Stimulated activated CD4-positive, alpha-beta T cell treated with anti-CD3 and anti-CD28 coated beads, Interleukin-1b, Interleukin-23, amount 100 ng/mL, for 1 hour (primary cell): ENCODE measurements at places on chromosomes 6 and 20.
A peak's percentile ranks its signal among the peaks of the same experiment; 100 is the strongest.

GRCh38 chr6:54847799-54848597, 1.4 kb downstream of the FAM83B start:
- DNase-seq, result no peak

DNA sequence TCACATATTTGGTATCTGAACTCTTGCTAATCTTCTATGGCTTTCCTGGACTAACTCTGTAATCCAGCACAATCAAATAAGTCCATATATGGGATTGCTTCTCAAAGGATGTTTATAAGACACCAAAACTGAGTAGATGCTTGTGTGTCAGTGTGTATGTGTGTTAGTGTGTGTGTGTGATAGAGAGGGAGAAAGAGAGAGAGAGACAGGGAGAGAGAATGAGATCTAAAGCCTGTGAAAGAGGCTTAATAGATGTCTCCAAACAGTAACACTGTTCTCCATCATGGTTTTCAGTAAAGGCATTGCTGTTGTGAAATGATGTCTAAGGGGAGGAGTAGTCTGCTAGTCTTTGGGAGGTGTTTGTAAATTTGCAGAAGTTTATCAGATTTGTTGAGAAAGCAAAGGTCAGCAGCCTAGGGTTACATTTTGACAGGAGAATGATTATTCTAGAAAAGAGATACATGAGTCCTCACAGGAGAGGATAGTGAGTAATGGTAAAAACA, 73.9 kb upstream of the MLIP start:
- DNase-seq, result no peak

DNA sequence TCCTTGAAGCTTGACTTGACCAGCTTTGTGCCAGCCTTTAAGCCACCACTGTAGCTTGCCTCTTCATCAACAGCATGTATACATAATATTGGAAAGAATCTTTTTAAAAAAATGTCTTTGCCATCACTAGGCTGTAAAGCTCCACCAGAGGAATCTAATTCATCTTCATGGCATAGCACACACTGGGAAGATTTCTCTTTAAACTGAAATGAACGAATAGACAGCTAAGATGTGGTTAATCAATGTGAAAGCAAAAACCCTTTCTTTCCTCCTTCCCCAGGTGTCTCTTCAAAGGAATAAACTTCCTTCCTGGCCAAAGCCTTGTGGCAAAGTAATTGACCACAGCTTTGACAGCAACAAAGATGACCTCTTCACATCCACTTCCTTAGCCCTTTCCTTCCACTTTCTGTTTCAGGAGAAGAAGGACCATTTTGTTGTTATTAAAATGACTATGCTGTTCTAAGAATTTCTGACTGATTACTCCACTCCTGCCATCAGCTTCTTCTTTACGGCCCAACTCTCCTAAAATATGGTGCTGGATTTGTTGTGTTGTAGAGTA, 428.7 kb upstream of the SOX4 start:
- DNase-seq, result no peak

- DNase-seq, result no peak
These were observed 86.6 kb downstream of the SMOC2 start for GRCh38 chr6:168527451-168528210.

- no peak for DNase-seq
These were observed 1.1 kb downstream of the LRRC1 start for GRCh38 chr6:53795702-53796450.

DNA sequence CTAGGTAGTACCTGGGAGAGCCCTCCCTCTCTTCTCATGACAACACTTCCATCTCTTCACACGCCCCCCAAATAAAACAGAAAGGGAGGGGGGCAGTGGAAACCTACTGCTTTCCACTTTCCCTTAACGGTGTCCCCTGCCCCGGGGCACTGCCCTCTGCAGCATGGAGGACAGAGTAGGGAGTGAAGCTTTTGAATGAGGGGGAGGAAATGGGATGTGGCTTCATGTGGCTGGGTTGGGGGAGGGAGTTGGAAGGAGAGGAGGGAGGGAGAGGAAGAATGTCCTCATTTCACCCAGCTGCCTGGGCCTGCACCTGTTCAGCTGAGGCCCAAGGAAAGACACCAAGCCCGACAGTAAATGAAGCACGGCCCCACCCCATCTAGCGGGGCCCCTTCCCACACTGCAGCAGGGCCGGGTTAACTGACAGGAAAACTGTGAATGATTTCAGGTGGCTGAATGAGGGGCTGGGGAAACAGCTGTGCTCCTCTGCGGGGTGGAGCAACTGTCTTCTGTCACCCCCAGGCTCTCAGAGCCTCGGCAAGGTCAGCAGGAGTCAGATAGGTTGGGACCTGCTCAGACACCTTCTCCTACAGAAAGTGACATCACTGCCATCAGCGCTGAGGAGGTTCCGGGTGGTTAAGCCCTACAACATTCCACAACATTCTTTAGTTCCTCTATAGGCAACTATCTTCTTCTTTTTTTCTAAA, 40.0 kb upstream of the TAF8 start:
- DNase-seq, result no peak

GRCh38 chr20:1894951-1895673, at the start of gene SIRPA:
Gene SIRPA, plus strand, starts transcription at chr20:1895407. Its CDS starts 41 bp downstream, at chr20:1895448.
- no peak for DNase-seq

DNA sequence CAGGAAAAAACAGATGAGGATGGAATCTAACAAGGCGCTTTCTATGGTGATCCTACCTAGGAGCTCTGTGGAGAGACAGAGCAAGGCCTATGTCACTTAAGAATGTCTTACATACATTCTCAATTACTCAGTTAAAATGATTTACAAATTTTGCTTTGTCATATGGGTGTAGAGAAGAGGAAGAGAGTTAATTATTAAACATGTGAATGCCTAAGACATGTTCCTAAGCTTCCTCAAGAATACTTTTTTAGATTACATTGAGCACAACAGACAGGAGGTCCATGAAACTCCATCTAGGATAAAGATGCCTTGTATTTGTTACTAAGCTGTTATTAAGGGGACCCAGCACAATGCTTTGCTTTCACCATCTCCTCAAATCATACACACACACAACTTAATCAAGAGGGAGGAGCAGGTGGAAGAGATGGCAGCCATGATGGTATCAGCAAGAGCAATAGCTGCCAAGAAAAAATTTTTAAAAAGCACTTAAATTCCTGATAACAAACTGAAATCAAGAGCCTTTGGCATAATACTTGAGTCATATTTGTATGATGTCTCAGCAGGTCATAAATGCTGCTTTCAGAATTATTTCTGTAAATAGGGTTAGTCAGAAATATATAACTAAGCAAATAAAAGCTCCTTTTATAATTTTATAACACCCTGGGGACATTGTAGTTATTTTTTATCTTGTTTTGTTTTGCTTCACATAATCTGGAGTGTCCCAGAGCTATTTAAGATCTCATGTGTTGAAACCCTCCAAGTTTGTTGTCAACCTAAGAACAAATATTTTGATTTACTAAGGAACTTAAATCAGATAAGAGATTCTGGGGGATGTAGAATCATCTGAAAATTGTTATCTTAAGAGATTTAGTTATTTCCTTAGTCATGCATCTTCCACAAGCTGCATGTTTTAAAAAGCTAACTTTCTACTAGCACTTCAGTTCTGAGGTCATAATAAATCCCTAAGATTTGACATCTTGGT, 70.0 kb upstream of the CD2AP start:
- no peak for DNase-seq

GRCh38 chr6:4281341-4282293, 146.2 kb upstream of the ECI2 start:
- no peak for DNase-seq

GRCh38 chr6:34791164-34791700, 651 bp upstream of the BLTP3A start:
- DNase-seq, result peak; percentile 17

- DNase-seq, result no peak
These were observed 1249.9 kb downstream of the EPHA7 start for GRCh38 chr6:92169506-92169905.

DNA sequence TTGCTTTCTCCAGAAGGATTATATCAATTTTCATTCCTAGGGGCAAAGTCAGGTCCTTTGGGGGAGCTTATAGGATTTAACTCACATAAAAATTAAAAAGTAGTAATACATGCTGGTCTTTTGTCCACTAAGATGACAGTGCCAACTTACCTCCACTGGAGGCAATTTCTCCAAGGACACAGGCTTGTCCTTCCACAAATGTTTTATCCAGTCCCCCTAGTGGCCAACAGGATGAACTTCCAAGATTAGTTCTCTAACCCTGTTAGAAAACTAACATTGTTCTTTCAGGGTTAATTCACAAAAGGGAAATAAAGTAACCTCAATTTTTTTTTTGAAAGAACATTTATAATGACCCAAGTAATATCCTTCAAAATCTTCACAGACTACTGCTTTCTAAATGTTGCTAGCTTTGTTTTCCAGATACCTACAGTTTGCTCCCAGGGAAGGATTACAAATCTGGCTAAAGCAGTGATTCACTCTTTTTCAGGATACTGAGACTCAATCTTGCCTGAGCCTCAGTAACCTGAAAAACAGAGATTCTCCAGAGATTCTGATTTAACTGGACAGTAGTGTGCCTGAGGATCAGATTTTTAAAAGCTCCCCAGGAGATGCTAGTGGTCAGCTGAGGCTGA, 31.7 kb upstream of the UBR2 start:
- no peak for DNase-seq

GRCh38 chr6:35496036-35496840, 641 bp downstream of the TEAD3 start:
- no peak for DNase-seq

GRCh38 chr20:46893877-46894578, 615 bp upstream of the EYA2 start:
- DNase-seq, result no peak

DNA sequence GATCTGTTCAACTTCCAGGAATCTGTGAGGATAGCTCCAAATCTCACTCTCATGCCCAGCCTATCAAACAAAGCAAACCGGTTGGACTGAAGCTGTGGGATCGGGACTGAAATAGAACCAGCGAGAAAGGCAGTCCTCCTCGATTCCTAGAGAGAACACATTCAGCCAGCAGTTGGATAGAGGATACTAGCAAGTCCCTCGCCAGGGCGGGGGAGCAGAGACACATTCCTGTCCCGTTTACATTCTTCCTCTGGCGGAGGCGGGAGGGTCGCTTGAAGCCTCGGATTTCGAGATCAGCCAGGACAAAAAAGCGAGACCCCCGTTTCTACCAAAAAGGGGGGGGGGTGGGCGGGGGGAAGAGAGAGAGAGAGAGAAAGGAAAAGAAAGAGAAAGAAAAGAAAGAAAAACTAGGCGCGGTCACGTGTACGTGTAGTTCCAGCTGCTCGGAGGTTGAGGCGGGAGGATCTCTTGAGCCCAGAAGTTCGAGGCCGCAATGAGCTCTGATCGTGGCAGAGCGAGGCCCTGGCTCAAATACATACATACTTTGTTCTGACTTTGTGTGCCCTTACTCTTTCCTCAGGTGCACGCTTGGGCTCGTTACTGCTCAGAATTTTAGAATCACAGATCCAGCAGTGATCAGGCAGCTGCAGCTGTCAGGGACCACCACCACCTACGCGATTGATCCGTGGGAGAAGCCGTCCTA, 19.5 kb downstream of the ZNF311 start:
- no peak for DNase-seq

- DNase-seq, result no peak
These were observed 28.4 kb downstream of the TFEB start for GRCh38 chr6:41706876-41707564.

DNA sequence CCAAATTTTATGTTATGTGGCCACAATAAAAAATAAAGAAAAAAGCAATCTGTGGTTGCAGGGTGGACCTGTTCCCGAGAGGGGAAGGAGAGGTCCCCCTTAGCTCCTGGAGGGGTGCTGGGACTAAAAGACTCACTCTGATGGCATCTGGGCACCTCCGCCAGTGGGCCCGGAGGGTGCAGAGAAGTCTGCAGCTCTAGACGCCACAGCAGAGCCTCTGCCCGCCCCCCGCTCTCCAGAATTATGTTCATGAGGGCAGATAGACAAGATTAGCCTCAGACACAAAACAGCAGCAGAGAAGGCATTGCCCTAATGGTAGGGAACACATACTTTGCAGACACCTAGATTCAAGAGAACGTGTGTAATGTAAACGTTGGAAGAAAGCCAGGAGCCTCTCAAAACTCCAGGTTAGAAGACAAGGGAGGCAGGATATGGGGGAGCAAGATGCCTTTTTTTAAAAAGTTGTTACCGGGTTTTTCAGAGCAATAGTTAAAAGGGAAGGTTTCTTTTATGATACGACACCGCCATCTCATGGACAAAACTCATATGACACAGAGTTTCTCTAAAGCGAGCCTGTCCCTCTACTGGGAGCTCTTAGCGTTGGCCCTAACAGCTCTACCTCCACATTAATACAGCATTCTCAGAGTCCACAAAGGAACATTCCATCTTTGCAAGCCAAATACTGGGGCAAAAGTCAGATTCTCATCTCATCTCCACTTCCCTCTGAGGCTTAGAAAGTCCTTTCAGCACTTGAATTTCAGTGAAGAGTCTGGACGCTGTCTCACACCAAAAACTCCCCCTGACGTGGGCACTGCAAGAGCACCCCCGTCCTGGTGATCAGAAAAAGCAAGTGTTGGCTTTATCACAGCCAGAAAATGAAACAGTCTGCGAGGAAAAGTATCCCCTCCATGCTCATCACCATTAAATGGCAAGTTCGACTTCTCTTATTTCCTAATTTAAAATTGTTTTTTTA, 47.2 kb downstream of the FOXF2 start:
- DNase-seq, result peak; percentile 3

DNA sequence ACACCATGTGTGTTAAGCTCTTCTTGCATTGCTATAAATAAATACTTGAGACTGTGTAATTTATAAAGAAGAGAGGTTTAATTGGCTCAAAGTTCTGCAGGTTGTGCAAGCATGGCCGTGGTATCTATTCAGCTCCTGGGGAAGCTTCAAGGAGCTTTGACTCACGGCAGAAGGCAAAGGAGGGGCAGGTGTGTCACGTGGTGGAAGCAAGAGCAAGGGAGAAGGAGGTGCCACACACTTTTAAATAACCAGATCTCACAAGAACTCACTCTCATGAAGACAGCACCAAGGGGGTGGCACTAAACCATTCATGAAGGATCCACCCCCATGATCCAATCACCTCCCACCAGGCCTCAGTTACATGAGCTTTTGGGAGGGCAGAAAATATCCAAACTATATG, 193.7 kb downstream of the ERMARD start:
- no peak for DNase-seq

DNA sequence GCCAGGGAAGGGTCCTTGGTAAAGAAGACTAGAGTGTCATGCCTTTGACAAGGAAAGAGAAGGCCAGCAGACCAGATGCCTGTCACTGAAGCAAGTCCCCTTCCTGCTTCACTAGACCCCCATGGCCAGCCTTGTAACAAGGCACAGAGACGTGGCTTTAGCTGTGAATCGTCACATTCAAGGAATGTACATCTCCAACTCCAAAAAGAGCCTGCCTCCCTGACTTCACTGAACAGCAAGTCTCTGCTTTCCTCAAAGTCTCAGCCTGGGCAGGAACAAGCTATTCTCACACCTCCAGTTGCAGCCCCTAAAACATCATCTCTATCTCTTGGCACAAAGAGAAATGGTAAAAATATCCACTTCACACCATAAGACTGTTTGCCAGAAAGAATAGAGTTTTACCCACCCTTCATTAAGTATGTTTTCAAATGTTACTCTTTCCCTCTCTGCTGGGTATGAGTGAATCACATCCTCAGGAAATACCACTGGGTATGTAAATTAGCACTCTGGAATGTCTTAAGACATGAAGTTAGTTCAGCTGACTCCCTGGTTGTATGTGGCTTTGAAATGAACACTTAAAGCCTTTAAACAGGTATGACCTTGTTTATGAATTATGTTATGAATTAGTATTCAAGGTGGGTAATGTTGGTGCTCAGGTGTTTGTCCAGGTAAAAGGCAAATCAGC, 46.4 kb upstream of the NT5E start:
- no peak for DNase-seq
